ENCODE measurements at places on chromosomes 6 and 20. TPM values are rescaled to one million over a fixed set of nuclear protein-coding genes. Genes with fewer than 3 reads are reported as not detected.

The ECT2L gene
- total RNA-seq, result not detected

The PLA2G7 gene
- 0.68 TPM for total RNA-seq

The CFB gene
- 0.66 TPM for total RNA-seq

- DNase-seq, result no peak
Observed at GRCh38 chr6:169222126-169222525, 31.5 kb downstream of the THBS2 start.

DNA sequence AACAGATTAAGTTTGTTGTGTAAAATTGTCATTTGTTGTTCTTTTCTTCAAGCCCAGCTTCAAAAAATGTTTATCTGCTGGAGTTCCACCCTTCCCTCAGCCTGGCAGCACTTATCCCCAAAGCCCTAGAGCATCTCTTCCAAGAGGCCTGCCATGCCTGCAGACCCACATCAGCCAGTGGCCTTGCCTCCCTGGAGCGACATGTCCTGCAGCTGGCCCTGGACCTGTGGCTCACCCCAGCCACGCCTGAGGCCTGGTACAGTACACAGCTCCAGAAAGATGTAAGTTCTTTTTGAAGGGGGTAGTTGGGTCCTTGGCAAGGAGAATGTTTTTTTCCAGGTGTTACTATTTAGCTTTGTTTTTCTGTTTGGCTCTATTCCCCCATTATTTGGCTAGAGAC, 124.8 kb downstream of the CD164 start:
- no peak for DNase-seq

DNA sequence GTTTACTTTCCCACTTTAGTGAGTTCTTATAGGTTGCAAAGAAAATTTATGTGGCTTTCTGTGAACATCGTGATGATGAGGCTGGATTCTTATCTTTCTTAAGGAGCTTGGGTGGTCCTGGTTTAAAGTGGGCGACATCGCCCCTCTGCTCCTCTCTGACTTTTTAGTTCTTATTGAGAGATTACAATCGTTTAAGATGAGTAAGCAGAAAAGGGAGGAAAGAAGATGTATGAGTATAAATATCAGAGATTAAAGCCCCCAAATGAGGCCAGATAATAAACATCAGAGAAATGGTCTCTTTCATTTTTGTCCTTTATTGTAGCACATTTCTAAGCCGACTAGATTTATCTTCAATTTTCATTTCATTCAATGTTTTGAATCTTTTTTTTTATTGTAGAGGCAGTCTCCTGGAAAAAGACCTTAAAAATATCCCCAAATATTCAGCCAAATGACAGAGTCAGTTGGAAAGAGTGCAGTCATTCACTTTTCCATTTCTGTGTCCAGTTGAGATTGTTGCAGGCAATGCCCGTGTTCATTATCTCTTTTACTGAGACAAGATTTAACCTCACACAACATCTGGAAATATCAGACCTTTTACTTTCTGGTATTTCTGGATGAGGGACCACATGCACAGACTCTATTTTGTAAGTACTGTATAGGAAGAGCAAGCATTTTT, 62.0 kb upstream of the PDE7B start:
- no peak for DNase-seq

DNA sequence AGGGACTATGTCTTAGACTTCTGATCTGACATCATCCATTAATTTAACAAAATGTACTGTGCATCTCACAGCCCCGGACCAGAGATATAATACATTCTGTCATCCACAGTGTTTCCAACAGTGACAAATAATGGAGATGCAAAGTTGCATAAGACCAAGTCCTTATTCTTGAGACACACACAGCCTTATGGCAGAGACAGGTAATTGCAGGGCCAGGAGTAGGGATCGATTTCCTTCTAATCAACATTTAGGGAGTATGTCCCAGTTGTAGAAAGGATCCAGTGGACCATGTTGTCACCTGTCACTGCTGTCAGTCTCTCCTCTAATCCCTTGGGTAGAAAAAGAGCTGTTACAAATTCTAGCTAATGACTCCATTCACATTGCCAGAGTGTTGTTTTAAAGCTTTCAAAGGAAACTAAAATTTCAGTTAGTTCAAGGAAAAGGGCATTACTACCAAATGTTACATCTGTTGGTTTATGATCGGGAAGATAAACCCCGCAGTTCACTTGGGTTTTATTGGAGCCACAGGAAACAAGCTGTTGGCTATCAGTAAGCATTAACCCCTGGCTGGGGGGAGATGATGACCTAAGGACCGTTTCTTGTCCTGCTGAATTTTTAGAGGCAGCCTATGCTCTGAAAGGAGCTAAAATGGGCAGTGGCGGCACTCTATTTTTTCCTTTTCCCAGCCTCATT, 111.4 kb upstream of the ATXN1 start:
- DNase-seq, result no peak

DNA sequence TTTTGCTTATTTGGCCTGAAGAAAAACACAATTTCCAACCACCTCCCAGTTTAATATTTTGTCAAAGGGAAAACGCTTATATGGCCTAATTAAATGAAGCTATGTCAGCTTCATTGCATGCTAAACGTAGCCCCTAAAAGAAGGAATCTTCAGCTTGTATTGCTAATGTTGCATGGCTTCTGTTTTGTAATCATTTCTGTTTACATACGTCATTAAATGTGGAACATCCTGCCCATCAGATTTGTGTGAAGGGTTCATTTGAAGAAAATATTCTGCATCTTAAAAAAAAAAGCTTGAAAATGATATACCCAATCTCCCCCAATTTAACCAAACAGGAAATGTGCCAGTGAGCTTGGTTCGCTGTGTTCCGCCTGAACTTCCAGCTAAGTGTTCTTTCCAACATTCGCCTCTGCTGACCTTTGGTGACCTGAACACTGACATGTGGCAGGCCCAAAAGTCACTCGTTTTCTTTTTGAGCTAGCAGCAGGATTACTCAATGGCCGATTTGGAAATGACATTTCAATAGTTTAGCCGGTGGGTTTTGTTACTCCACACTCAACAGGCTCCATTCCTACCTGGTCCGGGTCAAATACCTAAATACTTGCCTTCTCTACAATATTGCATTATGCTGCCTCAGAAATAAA, 12.7 kb upstream of the SIRT5 start:
- no peak for DNase-seq

All from endodermal cell (in vitro differentiated cells).